ENCODE measurements at places on chromosomes 2 and 18. TPM values are rescaled to one million over a fixed set of nuclear protein-coding genes. Genes with fewer than 3 reads are reported as not detected.

Gene ALPI
- not detected for total RNA-seq

Gene ANKRD36C
- total RNA-seq = 26.2 TPM

Gene FN1
- total RNA-seq = 5.9 TPM

Gene AMER3
- not detected for total RNA-seq

Gene IKZF2
- total RNA-seq = 145 TPM

Measured in GM12878 (cell line).